RPMI7951 (cell line): ENCODE measurements at places on chromosomes 12 and 14. TPM values are rescaled to one million over a fixed set of nuclear protein-coding genes. Genes with fewer than 3 reads are reported as not detected.

IFI27L2 gene
- 190 and 212 TPM in 2 replicates for total RNA-seq

GRCh38 chr12:124970647-124971402, 18.1 kb downstream of the DHX37 start:
- no peak for DNase-seq

- peak; percentile 44 for DNase-seq
Observed at GRCh38 chr12:65279369-65280112, 1.1 kb downstream of the MSRB3 start.

DNA sequence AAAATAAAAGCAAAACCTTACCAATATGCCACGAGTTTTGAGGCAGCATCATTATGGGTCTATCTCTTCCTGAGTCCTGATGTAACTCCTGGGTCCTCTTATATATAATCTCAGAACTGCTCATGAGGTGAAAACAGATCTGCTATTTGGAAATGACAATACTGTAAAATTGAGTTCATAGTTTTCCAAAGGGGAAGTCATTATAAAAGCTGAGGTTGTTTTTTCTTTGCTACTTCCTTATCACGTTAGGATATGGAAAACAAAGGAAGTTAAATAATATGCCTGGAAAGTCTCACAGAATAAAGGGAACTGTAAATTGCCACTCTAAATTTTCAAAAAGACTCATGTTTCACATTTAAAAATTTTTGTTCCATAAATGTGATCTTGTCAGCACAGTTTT, at the start of gene CD163L1:
TSS of gene CD163L1 (minus strand) at position 78 of the 400 bp plus-strand sequence. CDS start at position 52, 26 bp downstream.
- no peak for DNase-seq

APOF gene
- not detected in 2 replicates for total RNA-seq

DNA sequence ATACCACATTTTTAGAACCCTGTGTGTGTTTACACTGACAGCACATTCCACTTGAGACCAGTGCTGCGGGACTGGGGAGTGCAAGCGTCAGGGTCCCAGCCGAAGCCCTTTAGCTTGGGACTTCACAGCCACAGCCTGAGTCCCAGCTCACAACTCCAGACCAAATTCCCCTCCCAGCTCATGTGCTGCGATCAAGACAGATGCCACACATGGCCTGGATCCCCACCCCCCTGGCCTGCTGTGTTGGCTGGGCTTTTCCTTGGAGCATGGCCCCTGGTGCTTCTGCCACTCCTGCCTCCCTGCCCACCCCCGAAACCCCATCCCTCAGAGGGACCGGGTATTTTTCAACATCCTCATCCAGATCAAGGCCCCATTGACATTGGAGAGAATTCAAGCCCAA, 63.7 kb downstream of the WDR20 start:
- DNase-seq = no peak

GRCh38 chr12:95443459-95443858, 30.5 kb upstream of the METAP2 start:
- no peak for DNase-seq

DNA sequence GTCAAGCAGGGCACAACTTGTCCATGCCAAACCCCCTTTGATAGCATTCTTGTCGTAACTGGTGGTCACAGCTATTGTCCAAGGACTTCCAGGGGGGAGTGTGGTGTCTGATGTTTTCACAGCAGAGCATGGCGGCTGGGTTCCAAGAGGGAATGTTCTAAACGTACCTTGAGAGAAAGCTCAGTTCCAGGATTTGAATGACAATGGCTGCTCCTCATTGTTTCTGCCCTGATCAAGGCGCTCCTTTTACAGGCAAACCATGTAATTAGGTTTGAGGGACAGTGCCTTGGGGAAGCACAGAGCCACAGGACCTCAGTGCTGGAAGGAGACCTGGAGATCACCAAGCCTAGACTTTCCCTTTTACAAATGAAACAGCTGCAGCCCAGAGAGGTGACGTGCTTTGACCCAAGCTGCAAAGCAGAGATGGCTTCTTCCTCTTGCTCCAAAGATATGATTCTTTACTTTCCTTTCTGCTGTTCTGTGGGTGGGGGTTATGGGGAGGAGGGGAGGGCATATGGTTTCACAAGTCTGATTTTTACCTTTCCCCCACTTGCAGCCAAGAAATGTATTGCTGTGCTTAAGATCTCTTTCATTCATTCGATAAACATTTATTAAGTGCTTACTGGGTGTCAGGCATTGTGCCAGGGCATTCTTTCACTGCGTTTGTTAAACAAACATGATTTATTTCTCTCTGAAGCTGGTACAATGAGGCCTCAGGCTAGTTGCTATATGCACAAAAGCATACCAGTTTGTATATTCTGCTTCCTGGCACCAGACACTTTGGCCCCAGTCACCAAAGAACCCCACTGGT, 172.8 kb downstream of the KTN1 start:
- peak; percentile 19 for DNase-seq

- DNase-seq = no peak
Observed at GRCh38 chr12:22115711-22116110, 69.7 kb downstream of the CMAS start.

DNA sequence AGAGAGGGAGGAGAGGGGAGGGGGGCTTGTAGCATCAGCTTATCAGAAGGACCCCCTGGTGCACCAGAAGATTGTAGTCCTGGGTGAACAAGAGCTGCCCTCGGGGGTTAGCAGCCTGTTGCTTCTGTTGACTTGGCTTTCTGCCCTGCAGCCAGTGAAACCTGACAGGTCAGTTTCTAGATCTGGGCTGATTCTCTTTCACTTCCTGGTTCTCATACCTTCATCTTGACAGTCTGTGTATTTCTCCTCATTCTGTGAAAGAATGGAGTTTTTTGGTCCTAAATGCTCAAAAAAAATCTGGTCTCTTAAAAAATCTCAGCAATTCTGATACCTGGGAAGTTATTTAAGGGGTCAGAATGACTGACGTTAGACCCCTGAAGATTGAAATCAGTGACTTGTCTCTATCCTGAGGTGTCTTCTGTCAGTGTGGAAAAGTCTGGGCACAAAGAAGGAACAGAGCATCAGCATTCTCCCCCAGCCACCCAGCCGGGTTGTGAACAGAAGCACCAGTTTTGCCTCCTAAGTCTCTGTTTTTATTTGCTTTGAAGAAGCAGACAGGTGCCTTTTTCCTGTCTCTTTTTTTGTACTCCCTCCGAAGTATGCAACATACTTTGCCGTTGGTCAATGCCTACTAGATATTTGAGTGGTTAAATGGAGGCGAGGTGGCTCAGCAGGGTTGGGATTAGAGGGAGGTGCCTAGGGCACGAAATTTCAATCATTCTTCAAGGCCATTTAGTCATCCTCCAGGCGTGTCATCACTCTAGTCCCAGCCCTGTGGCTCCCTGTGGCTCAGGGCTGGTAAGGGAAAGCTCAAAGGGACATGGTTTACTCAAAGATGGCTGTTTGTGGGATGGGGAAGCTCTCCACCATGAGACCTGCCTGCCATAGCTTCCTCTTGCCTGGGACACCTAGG, 24.0 kb downstream of the TTC9 start:
- DNase-seq = peak; percentile 45

- DNase-seq = peak; percentile 34
Observed at GRCh38 chr12:79512068-79512467, 178.7 kb downstream of the PAWR start.

SLC15A5 gene
- total RNA-seq = not detected in 2 replicates

- no peak for DNase-seq
Observed at GRCh38 chr14:104465482-104466390, 113.8 kb upstream of the C14orf180 start.

SERPINA9 gene
- total RNA-seq = not detected in 2 replicates

DNA sequence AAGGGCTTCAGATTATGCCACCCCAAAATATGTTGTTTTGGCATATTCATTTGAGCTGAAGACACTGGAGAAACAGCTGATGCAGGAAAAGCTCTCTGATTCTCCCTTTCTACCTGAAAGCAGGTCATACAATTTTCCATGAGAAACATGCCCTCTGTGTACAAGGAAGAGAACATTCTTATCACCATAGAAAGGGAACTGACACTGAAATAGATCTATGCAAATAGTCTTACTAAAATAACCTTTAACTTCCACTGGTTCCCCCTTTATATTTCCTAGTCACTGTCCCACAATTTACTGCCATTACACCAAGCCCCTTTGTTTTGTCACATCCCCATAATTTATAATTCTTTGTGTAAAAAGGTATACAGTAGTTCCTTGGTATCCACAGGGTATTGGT, 9.6 kb upstream of the PHC1 start:
- DNase-seq = no peak

DEGS2 gene
- total RNA-seq = not detected in 2 replicates

GRCh38 chr14:22500954-22501726, 87.9 kb downstream of the DAD1 start:
- no peak for DNase-seq

RNASE7 gene
- total RNA-seq = not detected in 2 replicates

- DNase-seq = no peak
Observed at GRCh38 chr12:17976202-17976601, 113.8 kb downstream of the RERGL start.

- DNase-seq = no peak
Observed at GRCh38 chr12:88505696-88506095, 74.6 kb downstream of the KITLG start.

DNA sequence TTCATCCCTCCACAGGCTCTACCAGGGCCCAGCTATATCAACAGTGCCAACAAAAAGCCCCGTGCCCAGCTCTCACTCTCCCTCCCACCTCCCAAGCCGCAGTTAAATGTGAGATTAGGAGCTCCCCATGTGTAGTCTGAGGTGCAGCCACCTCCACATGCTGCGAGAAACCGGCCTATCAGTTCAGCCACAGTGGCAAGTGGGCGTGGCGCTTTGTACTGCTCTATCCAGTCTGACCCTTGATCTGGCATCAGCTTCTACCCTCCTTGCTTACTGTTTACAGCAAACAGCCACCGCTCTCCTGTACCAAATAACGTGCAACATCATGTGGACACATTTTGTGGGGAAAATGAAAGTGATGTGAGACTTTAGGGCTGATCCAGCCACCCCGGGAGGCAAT, 1.7 kb downstream of the PLEK2 start:
- no peak for DNase-seq

DNA sequence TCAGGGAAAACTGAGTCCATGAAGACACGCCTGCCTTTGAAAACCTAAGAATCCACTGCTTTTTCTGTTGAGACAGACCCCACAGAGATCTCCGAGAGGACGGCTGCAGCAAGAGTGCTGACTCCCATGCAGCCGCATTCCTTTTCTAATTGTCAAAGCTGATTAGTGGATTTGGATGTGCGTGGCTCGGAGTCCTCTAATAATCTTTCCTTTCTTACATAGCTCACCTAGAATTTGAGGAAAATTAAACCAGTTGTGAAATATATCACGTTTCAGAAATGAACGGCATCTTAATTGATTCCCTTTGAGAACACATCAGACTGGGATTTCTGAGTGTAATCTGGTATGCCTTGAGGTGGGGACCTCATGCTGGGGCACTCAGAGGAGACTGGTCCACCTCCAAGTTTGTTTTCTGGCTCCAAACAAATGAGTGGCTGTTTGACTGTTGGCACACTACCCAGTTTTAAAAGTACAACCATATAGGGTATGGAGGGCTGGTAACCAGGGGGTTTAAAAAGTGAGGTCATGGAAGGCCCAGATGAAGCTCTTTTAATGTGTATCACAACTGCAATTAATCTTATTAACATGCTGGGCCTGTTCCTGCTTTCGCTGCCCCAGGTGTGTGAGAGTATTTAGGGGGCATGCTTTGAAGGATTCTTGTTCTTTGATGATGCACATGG, 63.3 kb downstream of the RASSF3 start:
- peak; percentile 40 for DNase-seq

- no peak for DNase-seq
Observed at GRCh38 chr14:68632054-68632895, 160.6 kb downstream of the ZFP36L1 start.

DNA sequence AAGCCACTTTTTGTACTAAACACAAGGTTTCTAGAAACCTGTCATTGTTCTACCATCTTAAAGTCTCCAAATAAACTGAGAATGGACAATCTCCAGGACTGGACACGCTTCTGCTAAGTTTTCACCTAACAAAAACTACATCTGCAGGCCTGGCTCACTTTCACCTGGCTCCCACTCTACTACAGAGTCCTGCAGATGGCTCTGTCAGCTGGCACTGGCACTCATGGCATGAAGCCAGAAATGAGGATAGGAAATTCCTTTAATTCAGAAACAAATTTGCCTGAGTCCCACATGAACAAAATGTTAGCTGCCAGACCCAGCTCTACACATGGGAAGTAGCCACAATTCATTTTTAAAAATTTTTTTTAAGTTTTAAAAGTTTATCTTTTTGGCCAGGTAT, 42.1 kb downstream of the STXBP6 start:
- peak; percentile 24 for DNase-seq

SYT10 gene
- under 0.01 TPM in 1 of 2 replicates, not detected in the other for total RNA-seq

GRCh38 chr12:108565976-108566375, 3.6 kb downstream of the ISCU start:
- peak; percentile 87 for DNase-seq

- DNase-seq = no peak
Observed at GRCh38 chr12:103278329-103278728, 217.4 kb downstream of the C12orf42 start.

GRCh38 chr12:98067795-98068194, 447.6 kb upstream of the TMPO start:
- no peak for DNase-seq

DNA sequence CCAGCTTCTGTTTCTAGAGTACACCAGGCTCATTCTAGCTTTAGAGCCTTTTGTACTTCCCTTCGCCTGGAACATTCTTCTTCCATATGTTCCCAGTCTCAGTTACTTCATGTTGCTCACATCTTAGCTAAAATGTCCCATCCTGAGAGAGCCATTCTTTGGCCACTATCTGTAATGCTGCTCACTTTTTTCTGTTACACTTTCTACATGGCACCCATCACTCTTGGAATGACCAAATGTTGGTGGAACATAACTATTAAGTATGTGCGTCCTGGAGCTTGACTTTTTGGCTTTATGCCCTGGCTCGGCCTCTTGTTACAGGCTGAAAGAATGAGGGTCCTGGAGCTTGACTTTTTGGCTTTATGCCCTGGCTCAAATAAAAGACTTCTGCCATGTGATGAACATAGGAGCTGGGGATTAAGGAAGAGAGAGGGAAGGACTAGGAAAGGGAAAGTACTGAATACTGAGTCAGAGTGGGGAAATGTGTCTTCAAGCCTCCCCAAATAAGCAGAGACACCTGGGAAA, 442.9 kb upstream of the ATP2B1 start:
- DNase-seq = no peak

GRCh38 chr12:119145367-119145766, 33.4 kb upstream of the HSPB8 start:
- no peak for DNase-seq

DNA sequence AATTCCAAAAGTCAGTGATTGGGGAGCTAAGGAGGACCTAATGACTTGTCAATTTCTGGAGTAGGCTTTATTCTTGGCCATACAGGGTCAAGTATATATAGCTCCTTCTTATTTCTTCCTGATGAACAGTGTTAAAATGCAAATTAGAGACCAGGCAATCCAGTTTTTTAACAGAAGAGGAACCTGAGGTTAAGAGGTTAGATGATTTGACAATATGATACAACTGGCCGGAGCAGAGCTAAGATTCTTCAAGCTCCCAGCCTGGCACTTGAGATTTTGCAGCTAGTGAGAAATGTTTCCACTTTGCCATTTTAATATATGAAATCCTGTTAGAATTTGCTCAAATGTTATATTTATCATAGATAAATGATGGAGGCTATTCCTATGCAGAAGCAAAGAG, 204.0 kb downstream of the SSPN start:
- no peak for DNase-seq
